G401 (cell line): ENCODE measurements at places on chromosomes 6 and 20.

DNA sequence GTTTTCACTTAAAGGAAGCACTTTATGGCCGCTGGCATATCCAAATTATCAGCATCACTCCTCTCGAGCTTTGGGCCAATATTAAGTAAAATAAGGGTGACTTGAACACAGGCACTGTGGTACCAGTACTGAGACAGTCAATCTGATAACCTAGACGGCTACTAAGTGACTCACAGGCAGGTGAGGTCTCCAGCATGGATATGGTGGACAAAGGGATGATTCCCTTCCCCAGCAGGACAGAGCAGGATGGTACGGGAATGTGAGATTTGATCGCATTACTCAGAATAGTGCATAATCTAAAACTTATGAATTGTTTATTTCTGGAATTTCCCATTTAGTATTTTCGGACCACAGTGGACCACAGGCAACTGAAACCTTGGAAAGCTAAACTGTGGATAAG lies 55.7 kb downstream of the TNFRSF21 start:
- no peak for DNase-seq

DNA sequence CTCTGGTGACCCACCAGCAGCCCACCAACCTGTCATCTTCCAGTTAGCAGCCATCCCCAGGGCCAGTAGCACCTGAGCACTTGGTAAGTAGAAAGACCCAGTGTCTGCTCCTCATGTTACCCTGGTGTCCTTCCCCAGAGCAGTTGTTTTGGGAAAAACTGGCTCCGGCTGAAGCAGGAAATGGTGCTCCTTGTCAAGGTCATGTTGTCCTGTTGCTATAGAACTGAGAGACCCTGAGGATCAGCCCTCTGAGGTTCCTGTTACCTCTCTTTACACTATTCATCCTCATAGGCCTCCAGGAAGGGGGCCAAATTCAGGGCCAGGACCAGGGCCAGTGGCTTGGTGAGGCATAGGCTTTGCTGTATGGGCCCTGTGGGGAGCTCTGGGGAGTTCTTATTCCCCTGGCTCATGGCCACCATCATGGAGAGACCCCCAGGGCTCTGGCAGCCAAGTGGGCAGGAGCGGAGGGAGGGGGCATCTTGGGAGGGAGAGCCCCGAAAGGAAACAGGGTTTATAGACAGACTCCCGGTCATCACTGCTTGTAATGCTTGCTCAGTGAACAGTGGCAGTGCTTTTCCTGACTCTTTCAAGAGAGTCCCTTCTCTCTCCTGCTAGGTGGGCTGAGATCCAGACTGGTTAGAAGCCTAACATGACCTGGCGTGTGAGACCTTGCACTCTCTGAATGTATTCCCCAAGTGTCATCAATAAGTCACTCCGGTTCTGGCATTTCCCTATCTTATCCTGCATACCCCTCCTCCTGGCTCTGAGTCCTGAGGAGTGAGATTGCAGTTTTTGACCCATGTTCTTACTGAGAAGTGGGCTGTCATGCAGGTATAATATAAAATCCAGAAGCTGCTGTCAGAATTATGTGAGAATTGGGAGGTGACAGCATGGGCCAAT lies 50.7 kb downstream of the PPARD start:
- DNase-seq, result no peak

- DNase-seq, result peak; percentile 81
Observed at GRCh38 chr20:46435146-46435545, 28.7 kb upstream of the ELMO2 start.

DNA sequence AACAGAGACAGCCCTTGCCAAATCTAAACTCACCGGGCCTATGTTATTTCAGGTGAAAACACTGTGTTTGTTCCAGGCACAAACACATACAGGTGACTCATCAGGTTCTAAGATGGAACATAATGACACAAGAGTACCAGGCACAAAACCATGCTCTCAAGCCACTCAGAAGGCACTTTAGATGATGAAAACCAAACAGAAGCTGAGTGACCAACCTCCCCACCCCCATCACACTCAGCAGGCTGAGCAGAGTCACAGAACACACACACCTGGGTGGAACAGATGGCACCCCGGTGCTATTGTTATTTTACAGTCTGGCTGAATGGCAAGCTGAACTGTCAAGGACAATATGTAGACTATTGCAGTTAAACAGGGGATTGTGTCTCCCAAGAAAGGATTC lies 20.6 kb upstream of the NKX2-2 start:
- no peak for DNase-seq
